ENCODE measurements at places on chromosomes 2 and 18.

- no peak for DNase-seq
Measured at GRCh38 chr18:51154431-51155063, 42.9 kb downstream of the MEX3C start.

DNA sequence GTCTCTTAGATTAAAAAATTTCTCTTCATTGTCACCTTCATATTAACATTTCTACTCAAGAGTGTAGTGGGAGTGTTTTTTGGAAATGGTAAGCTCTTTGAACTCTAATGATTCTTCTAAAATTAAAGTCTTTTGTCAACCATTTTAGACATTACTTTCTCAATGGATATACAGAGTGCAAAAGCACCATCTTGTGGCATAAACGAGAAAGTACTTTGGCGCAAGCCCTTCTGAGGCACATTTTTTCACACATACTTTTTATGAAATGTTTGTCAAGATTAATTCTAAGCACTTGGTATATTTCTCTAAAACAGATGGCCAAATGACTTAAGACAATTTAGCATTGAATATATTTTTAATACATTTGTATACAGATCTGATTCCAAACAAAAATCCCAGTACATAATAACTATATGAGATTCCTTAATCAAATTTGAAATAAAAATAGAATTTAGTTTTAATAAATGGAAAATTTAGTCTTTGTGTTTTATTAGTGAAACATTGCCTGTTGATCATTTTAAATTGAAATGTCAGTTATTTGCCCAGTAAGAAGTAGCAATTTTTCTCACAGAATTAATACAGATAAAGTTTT lies 63.3 kb upstream of the GALNT5 start:
- no peak for DNase-seq

DNA sequence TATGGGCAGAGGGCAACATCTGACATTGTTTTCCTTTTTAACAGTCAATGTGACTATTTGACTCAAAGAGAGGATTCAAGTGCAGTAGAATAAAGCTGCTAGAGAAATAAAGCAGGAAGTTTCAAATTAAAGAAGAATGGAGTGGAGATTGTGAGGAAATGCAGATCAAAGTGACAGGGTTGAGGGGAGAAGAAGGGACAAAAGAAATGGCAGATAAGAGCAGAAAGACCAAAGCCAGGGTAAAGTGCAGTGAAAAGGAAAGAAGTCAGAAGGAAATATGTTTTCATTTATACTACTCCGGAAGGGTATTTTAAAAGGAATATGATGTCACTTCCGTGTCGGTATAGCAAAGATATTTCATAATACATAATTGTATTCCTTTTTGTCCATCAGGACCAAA lies 297.5 kb upstream of the CRIM1 start:
- DNase-seq, result no peak

DNA sequence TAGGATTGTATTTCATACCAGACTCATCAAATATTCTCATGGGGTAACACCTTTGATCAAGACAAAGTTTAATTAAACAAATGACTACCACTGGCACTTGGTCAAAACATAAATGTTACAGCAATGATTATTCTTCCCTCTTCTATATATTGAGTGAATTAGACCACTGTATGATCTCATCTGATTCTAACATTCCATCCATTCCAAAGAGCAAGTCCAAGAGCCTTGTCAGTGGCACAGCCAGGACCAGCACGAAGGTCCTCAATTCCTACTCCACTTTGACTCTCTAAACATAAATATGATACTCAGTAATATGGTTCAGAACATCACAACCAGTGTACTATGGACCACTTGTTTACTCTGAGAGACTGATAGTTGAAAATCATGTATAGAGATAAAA lies 86.4 kb downstream of the AP1S3 start:
- DNase-seq, result no peak

DNA sequence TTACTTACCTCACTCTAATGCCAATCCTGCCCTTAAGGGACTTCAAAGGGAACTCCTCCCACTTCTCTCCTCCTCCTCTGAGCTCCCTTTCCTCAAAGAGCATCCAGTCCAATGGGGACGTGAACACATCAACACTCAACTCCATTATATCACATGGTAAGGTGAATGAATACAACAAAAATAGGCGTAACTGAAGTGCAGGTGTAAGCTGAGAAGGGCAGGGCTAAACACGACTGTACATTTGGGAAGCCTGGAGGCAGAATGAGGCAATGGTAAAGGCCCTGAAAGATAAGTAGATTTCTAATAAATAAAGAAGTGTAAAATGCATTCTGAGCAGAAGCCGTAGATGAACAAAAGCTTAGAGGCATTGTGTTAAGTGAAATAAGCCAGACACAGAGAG lies 226.1 kb upstream of the TRIB2 start:
- DNase-seq, result no peak

- no peak for DNase-seq
Measured at GRCh38 chr18:6363216-6363615, 51.5 kb downstream of the L3MBTL4 start.
